ENCODE measurements at places on chromosomes 6 and 20. TPM values are rescaled to one million over a fixed set of nuclear protein-coding genes. Genes with fewer than 3 reads are reported as not detected.

The CDC40 gene
- 24.2 TPM for total RNA-seq

The GTSF1L gene
- not detected for total RNA-seq

The MOXD1 gene
- 14.8 TPM for total RNA-seq

The RRAGD gene
- 3.2 TPM for total RNA-seq

The ZNF391 gene
- 2.2 TPM for total RNA-seq

The SEMG1 gene
- not detected for total RNA-seq

The PRR18 gene
- total RNA-seq = 0.13 TPM

The FAM50B gene
- 14.2 TPM for total RNA-seq
